ENCODE measurements at places on chromosomes 5 and 9. TPM values are rescaled to one million over a fixed set of nuclear protein-coding genes. Genes with fewer than 3 reads are reported as not detected.

The CCDC180 gene
- 5.2 TPM for total RNA-seq

The ANKRD18B gene
- total RNA-seq: 27.0 TPM

The PPP2CA gene
- total RNA-seq: 147 TPM

The ALDOB gene
- total RNA-seq: 2.0 TPM

DNA sequence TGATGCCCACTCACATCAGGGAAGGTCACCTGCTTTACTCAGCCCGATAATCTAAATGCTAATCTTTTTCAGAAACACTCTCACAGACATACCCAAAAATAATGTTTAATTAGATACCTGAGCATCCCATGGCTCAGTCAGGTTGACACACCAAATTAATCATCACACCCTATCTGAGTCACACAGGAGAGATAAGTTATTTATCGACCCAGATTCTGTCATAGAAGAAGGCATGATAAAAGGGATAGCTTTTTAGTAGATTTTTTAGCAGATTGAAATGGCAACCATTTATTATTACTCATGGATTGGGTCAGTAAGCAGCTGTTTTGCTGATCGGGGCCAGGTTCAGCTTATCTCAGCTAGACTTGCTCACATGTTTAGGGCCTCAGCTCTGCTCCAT is 97.8 kb upstream of the TYRP1 start:
- no peak for DNase-seq

- no peak for DNase-seq
Observed at GRCh38 chr9:125554726-125555125, 152.3 kb downstream of the MAPKAP1 start.

DNA sequence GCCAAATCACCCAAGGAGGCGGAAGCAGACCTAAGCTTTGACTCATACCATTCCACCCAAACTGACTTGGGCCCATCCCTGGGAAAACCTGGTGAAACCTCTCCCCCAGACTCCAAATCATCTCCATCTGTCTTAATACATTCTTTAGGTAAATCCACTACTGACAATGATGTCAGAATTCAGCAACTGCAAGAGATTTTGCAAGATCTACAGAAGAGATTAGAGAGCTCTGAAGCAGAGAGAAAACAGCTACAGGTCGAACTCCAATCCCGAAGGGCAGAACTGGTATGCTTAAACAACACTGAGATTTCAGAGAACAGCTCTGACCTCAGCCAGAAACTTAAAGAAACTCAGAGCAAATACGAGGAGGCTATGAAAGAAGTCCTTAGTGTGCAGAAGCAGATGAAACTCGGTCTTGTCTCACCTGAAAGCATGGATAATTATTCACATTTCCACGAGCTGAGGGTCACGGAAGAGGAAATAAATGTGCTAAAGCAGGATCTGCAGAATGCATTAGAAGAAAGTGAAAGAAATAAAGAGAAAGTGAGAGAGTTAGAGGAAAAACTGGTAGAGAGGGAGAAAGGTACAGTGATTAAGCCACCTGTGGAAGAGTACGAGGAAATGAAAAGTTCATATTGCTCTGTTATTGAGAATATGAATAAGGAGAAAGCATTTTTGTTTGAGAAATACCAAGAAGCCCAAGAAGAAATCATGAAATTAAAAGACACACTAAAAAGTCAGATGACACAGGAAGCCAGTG is 15.8 kb upstream of the TTC23L start:
- no peak for DNase-seq

- no peak for DNase-seq
Observed at GRCh38 chr9:130738281-130738680, 44.7 kb downstream of the EXOSC2 start.
